ENCODE measurements at places on chromosomes 16 and 17.

GRCh38 chr17:79944251-79944812 lies 91.3 kb downstream of the TBC1D16 start:
- no peak for DNase-seq

- DNase-seq = no peak
Measured at GRCh38 chr16:13060932-13061331, 159.5 kb downstream of the SHISA9 start.

DNA sequence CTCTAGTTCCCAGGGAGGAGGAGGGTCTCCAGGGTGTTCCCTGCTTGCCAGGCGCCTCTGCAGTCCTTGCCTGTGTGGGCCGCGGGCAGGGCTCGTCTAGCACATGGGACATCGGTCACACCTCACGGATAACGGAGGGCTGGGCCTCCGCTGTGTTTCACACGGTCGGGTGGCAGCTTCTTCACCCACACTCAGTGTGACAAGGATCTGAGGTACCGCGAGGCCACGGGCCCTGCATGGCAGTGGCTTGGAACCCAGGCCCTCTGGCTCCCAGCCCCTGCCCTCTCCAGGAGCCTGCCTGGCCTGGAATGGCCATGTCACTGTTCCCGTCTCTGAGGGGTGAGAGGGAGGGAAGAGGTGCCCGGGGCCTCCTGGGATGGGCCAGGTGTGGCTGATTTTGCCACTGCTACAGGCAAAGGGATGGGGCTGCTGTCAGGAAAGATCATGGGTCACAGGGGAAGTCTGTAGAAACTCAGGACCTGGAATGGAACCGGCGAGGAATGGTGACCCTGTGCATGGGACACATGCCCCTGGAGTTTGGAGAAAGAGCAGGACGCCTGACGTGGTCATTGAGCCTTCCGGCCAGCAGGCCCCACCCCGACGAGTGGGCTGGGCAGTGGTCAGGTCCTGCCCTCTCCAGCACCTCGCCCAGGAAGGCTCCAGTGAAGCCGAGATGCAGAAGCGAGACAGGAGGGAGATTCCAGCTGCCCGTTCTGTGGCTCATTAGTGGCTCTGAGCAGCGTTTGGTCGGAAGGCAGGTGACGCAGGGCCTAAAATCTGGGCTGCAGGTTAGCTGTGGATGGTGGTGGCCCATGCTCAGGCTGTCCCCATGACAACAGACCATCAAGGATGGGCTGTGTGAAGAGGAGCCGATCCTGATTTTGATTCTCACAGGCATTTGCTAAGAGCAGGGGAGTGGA lies 76.5 kb upstream of the GSE1 start:
- DNase-seq = peak; percentile 53

DNA sequence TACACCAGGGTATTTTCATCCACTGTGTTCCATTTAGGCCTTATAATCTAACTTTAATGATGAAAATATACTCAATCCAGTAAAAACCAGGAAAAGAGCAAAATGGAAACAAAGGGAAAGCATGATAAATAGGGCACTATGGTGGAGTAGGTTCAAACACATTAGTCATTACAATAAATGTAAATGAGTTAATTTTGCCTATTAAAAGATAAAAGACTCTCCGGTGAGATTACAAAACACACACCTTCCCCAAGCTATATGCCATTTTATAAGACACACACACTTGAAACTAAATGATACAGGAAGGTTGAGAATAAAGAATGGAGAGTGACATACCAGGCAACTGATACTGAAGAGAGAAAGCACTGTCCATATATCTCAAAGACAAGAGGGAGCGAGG lies 10.0 kb downstream of the PPL start:
- DNase-seq = no peak

DNA sequence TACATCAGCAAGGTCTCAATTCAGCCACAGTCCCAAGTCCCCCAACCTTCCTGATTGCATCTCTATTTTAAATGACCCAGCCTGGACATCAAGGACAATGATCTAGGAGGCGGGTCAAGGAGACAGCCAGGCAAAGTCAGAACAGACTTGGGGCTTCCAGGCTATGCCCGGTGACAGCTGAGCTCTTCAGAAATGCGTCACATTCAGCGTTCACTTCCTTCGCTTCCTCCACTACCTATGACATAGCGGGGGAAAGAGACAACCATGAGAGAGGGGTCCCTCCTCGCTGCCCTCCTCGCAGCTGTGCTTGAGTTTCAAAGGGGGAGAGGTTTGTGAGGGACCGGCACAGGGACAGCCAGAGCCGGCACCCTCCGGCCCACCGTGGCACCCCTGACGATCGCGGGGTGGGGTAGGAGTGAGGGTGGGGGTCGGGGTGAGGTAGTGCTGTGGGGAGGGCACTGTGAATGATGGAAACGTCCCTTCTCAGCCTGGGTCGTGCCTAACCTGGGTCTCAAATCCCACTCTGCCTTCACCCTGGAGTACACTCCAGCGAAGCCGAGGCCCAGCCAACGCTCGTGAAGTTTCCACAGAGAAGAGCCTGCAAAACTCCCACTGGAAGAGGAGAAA lies 12.3 kb upstream of the LGALS3BP start:
- no peak for DNase-seq

GRCh38 chr17:34201767-34202166 lies 53.3 kb upstream of the CCL2 start:
- DNase-seq = no peak

DNA sequence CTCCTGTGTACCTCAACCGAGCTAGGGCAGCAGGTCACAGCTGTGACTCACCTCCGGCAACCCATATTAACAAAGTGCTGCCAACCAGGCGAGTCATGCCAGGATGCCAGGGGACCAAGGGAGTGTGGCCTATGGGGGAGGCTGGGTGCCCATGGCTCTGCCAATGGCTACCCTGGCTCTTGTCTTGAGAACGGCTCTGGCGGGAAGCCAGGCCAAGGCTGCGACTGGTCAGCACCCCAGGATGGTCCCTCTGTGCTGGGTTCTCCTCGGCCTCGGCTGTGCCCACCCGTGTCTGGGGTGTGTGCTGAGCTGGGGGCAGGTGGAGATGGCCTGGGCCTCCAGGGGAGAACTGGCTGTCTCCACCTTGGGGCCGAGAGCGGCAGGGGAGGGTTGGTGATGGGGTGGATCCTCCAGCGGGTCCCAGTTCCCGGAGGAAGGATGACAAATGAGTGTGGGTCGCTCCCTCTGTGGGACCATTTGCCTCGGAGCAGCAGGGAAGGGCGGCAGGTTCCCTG lies 75.8 kb downstream of the MRC2 start:
- DNase-seq = no peak

GRCh38 chr16:47734987-47735594 lies 274.0 kb downstream of the PHKB start:
- DNase-seq = no peak

DNA sequence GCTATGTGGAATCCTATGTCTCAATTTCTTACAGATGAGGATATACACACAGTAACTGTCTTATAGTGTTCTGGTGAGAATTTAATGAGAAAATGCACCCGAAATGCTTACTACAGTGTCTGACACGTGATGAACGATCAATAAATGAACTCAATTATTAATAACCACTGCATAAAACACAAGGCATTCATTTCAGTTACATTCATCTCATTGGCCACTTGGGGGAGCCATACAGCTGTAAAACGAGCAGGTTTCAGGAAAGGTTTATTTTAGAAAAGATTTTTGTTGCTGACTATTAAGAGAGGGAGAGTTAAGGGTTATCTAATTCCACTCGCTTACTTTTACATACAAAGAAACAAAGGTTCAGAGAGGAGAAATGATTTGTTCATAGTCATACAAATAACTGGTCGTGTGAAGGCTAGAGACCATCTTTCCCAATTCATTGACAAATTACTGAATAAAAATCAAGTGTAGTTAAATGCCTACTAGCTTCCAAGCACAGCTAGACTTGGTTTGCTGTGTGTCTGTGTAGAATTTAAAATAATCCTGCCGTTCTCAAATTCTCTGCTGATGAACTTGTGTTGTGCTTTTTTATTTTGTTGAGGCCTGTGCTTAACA lies 160.1 kb downstream of the MAP2K4 start:
- DNase-seq = peak; percentile 47

GRCh38 chr16:63315229-63315628 lies 1279.0 kb upstream of the CDH8 start:
- DNase-seq = peak; percentile 36

- DNase-seq = no peak
Measured at GRCh38 chr16:82013139-82013538, 1.9 kb upstream of the SDR42E1 start.

DNA sequence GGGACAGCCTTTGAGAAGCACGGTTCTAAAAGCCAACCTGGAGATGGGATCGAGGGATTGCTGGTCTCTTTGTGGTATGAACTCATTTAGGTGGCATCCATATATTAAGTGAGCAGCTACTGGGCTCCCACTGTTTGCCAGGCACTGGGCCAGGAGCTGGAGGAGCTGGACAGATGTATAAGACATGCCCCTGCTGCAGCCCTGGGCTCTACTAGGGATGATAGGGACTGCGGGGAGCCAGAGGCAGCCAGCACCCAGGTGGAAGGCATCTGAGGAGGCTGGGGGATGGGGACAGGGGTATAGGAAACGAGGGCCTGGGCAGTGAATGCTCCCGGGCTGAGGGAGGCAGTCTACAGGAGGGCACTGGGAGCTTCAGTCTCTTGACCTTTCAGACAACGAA lies 53.0 kb upstream of the MEAK7 start:
- DNase-seq = no peak

DNA sequence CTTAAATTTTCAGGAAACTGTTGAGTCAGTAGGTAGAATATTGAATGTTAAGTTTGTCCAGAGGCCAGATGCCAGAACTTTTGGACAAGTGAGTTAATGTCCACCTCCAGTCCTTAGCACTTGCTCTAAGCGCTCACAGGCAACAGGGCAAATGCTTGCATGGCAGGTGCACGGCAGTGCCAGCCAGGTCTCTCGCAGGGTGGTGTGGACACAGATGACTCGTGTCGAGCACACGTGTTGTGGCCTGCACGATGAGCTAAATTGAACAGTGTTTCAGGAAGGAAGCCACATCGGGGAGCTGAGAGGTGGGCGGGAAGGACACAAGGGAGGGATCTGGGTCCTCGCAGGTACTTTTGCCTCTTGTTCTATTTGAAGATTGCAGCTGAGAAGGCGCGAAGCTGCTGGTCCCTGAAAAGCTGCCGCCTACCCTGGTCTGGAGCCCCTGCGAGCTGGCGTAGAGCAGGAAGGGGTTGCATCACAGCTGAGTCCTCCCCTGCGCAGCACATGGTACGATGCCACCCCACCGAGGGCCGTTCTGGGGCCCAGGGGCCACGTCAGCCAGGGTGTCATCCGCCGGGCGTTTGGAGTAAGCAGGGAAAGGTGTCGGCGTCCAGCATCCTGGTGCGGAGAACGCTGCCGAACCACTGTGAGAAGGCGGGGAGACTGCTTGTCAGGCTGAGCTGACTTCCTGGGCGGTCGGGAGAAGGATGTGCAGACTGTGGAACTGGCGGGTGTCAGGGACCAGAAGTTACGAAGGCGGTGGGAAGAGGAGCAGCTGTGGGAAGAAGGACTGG lies 6.3 kb downstream of the RAB40C start:
- no peak for DNase-seq

DNA sequence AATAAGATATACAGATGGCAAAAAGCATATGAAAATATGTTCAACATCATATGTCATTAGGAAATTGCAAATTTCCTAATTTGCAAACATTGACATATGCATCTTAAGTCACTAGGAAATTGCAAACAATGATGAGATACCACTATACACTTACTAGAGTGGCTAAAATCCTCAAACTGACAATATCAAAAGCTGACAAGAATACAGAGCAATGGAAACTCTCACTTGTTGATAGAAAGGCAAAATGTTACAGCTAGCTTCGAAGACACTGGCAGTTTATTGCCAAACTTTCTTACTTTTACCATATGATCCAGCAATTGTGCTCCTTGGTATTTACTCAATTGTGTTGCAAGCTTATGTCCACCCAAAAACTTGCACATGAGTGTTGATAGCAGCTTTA lies 5.0 kb upstream of the IL4R start:
- no peak for DNase-seq

GRCh38 chr17:65697661-65698060 lies 136.2 kb upstream of the AXIN2 start:
- DNase-seq = no peak

GRCh38 chr17:18185391-18185790 lies 1.8 kb downstream of the ALKBH5 start:
- DNase-seq = no peak

DNA sequence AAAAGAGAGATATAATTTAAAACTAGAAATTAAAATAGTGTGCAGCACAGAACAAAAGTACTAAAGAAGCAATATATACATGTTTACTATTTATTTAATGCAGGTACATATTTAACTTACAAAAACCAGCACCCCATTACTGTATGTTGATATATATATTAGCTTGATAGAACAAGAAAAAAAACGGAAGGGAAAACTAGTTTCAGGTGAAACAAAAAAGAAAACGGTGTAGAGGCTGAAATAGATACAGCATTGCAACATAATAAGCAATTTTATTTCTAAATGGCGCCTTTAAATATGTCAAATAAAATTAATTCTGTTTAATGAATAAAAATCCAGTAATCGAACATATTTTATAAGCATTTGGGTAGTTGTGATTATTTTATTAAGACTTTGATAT lies 3.9 kb downstream of the HNF1B start:
- DNase-seq = no peak

GRCh38 chr17:1272701-1273100 lies 2.5 kb downstream of the BHLHA9 start:
- DNase-seq = no peak

DNA sequence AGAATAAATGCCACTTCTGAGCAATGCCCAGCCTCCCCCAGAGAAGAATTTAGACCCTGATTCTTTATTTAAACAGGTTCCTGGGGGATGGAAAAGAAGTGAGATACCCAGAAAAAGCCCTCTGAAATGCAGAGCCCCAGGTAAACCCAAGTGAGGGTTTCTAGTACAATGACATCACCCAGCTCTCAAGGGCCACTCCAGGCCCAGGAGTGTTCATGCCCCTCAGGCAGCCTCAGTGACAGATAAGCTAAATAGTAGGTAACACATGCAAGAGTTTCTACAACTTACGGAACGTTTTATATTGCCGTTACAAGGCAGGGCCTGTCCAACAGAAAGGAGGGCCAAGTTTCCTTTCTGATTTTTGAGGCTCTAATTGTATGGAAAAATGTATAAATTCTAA lies 683.7 kb upstream of the SALL1 start:
- DNase-seq = no peak

DNA sequence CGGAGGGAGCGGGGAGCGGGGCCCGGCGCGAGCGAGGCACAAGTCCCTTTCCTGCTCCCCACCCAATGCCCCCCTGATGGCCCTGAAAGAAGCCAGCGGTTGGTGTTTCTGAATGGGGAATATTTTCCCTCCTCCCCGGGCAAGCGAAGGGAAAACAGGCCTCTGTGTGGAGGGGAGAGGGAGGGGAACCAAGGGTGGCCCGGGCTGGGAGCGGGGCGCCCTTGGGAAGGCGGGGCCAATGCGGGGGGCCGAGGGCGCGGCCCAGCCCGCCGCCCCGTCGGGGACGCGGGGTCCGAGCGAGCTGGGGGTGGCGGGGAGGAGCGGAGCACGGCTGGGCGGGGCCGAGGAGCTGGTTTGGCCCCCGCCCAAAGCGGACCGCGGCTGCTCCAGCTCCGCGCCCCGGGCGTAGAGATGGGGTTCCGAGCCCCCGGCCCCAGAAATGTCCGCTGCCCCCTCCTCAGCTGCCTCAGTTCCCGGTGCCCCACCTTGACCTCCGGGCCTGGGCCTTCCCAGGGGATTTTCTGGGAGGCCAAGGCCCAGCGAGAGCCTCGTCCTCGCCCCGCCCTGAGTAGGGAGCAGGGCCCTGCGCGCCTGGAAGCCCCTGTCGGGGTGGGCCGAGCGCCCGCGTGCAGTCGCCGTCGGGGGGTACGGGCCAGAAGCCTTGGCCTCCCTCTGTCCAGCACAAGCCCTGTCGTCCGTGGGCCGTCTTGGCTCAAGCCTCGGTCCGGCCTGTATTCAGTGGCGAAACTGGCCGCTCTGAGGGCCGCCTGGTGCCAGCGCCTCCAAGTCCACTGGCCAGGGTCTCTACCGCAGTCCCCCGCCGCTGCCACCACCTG lies 3.9 kb upstream of the HEXIM1 start:
- DNase-seq = no peak
